EL (cell line): ENCODE measurements at places on chromosomes 5 and 9.

DNA sequence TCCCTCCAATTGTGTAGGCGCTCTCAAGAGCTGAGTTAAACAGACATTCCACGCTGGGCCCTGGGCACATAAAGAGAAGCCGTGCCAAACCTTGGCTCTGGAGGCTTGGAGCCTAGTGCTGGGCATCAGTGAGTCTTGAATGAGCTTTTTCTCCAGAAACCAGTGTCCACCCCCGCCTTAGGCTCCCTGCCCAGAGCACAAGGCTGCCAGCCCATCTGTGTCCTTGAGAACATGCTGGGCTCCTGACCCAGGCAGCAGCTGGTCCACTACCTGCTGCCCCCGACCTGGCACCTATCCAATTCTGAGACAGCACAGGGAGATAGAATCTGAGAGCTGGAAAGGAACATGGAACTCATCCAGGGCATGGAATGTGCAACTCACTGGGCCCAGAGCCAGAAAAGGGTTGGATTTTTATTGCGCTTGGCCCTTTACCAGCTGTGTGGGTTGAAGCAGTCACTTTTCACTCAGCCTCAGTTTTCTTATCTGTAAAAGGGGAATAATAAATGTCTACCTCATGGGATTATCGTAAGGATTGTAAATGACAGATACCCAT, 92.4 kb upstream of the CPLX2 start:
- DNase-seq, result peak; percentile 21

DNA sequence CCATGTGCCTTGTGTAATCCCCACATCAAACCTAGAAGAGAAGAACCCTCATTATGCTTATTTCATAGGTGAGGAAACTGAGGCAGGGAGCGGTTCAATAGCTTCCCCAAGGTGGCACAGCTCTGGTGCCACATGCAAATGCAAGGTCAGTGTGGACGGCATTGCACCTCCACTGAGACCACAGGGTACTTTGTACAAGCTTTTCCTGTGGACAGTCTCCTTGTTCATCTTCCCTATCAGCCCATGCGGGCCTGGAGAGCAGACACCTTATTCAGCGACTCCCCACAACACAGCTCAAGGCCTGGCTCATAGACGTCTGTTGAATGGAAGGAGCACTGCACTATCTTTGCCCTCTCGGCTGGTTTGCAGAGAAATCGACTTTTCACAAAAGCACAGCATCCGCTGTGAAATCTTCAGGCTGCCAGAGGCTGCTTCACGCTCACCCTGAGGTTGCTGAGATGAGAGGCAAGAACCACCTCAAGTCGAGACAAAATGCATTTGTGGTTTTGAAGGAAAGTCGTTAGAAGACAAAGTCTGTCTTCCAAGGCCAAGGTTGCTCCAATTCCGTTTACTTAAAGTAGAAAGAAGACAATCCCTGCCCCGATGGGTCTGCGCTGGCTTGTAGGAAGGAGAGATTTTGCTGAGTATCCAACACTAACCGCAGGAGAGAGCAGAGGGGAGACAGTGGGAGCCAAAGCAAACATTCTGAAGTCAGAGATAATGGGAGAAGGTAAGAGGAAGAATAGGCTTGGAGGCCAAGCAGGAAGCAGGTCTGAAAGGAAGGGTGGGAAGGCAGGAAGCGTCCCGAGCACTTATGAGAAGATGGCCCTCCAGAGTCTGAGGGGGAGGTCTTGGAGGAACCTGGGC, 34.2 kb upstream of the STRBP start:
- DNase-seq, result no peak

DNA sequence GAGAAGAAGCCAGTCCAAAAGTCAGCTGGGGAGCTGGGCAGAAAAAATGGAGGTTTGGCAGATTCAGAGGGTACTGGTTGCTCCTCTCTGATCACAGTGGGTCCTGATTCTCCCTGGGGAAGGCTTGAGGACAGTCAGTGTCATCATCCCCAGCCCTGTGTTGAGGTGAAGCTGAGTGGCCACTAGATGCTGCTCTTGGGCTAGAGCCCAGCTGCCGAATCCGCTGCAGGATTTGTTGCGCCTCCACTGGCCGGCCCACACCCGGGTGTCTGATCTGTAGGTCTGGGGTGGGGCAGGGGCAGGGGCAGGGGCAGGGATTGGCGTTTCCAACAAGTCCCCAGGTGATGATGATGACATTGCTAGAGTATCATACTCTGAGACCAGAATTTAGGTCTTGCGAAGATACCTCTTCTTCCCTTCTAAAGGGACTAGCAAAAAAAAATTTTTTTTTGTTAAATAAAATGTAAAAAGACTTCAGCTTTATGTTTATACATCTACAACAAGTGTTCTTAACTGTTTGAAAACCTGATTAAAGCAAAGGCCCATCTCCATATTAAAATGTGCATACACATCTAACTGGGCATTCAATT, 106.8 kb downstream of the PDE6A start:
- peak; percentile 67 for DNase-seq

DNA sequence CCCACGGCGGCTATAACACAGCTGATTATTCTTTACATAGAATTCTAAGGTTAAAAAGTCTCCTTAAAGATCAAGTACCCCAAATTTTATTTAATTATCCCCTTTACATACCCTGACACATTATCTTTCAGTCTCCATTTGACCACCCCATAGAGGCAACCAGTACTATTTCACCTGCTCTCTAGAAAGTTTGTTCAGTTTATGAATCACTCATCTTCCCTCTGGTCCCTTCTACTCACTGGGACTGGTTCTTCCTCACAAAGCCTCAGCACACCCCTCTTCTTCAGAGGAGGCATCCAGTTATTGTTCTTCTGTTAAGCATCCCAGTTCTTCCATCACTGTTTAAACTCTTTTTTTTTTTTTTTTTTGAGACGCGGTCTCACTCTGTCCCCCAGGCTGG, 42.8 kb downstream of the PPP1R2B start:
- DNase-seq, result no peak

- no peak for DNase-seq
Observed at GRCh38 chr9:133119103-133119845, 1.8 kb downstream of the RALGDS start.

DNA sequence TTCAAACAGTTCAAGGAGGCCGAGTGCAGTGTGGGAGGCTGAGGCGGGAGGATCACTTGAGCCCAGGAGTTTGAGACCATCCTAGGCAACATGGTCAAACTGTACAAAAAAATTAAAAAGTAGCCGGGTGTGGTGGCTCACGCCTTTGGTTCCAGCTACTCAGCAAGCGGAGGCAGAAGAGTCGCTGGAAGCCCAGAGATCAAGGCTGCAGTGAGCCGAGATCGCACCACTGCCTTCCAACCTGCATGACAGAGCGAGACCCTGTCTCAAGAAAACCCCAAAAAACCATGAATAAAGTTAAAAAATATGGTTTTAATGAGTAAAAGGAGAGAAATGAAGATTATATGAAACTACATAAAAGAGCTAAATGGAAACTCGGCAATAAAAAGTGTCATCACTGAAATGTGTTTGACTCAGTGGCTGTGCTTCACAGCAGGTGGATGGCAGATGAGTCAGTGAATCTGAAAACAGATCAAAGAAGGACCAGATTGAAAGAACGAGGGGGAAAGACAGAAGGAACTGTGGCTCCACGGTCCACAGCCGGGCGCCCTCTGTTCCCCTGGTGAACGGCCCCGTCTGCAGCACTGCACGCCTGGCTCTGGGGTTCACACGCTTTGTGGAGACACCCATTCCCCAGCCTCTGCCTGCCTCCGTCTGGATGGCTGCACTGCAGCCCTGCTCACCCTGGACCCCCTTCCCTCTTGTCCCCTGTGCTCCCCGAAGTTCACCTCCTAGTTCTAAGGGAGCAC, 25.1 kb downstream of the EXD3 start:
- DNase-seq, result no peak

DNA sequence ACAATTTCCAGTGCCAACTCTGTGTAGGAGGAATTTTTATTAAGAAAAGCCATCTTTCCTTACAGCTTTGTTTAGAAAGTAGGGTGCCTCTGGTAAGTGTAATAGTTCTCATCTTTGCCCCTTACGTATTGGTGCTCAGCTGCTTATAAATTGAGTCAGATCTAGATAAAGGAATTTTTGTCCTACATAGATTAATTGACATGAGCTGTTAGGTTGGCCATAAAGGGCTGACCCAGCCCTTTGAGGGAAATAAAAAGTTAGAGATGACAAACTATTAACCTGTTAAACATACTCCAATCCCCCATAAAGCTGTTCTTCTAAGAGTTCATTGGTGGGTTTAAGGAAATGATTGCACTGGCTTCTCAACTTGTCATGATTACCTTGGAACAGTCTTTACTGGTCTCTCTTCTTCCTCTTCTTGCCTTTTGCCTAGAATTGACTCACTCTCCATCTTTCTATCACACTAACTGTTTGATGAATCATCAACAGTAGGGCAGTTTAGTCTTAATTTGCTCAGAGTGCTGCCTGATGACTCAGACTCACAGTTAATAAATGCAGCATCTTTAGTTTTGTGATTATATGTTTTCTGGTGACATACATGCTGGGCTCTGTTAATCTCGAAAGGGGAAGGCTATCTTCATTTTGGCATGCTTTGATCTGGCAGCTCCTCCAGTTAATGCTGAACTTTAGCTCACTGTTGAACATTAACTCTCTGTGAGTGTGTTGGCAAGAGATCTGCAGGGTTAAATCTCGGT, 51.7 kb downstream of the ARHGAP26 start:
- peak; percentile 89 for DNase-seq

GRCh38 chr9:70412832-70413463, 1.5 kb downstream of the KLF9 start:
- DNase-seq, result peak; percentile 81

- no peak for DNase-seq
Observed at GRCh38 chr9:7862170-7862569, 62.6 kb upstream of the DMAC1 start.

GRCh38 chr9:121651295-121652020, at the start of gene DAB2IP:
Gene DAB2IP, plus strand, starts transcription at chr9:121651634. Its CDS starts 142 bp downstream, at chr9:121651776.
- DNase-seq, result peak; percentile 52

GRCh38 chr5:83711982-83712601, 8.6 kb downstream of the HAPLN1 start:
- peak; percentile 36 for DNase-seq

GRCh38 chr5:1545805-1546355, 22.1 kb upstream of the LPCAT1 start:
- DNase-seq, result no peak

GRCh38 chr9:22389271-22389670, 57.4 kb upstream of the DMRTA1 start:
- DNase-seq, result no peak

GRCh38 chr9:123109540-123110279, 76.2 kb downstream of the GPR21 start:
- no peak for DNase-seq

DNA sequence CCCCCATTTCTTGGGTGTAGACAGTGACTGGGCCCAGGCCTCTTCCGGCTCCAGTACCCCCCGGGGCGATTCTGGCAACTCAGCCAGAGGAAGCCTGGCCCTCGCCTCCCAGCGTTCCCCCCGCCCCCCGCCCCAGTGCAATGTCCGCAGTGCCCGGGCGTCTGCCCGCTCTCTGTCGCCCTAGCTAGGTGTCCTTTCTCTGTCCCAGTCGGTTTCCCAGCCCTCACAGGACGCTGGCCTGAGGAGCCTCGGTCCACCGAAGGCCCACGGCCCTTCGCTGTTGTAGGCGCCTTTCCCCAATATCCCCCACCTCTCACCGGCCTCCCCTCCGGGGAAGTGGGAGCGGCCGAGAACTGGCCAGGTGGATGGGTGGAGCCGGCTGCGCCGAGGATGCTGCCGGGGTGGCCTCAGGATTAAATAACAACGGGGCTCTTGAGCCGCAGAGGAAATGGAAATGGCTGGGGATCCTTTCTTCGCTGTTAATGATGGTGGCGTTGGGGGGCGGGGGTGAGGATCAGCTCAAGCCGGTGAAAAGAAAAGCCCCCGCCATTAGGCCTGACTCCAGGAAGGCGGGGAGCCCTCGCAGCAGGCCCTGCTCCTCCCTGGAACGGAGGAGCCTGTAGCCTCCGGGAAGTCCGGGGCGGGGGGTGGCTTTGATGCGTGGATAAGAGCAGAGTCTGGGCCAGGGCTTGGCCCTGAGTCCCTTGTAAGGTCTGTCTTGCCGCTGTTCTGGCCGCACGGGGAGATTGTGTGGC, 1.1 kb upstream of the SPRY4 start:
- peak; percentile 91 for DNase-seq

- no peak for DNase-seq
Observed at GRCh38 chr9:116360989-116361388, 207.4 kb downstream of the PAPPA start.

- no peak for DNase-seq
Observed at GRCh38 chr5:94503677-94504076, 114.7 kb downstream of the KIAA0825 start.

DNA sequence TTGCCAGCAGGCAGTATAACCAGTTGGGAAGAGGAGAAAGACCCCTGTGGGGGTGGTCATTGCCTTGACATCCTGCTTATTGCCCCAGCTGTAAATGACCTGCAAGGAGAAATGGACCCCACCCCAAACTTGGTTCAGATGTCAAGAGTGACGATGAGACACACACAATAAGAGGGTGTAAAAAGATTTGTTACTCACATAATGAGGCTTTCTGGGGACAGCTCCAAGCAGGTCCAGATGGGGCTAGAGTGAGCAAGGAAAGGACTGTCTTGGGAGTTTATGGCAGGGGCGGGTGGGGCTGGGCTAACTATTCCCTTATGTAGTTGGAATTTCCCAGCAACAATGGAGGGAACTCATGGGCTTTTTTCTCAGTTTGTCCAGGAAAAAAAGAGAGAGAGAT, 24.1 kb downstream of the ZNF484 start:
- no peak for DNase-seq

DNA sequence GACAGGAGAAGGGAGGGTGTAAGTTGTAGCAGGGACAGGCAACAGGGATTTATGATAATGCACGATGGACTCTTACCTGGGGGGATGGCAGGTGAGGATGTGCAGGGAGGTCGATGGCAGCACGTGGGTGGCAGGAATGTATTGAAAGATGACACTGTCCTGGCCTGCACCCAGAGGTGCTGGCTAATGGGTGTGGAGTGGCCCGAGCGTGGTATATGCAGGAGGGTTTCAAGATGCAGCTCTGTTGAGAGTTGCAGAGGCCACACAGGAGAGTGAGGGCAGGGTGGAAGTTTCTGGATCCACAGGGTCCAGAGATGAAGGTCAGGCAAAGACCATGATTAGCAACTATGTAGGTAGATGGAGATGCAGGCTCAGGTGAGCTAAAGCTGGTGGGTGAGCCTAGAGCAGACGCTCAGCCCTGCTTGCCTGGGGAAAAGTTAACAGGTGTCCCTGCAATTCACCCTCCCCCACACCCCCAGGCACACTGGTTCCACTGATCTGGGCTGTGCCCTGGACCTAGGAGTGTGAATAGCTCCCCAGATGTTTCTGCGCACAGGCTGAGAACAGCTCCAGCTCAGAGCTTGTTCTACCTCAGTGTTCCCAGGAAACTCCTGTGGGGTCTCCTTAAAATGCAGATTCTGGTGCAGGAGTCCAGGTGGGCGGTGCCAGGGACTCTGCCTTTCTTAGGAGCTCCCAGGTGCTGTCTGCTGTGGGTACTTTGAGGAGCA, 21.5 kb upstream of the S1PR3 start:
- no peak for DNase-seq

GRCh38 chr5:88870285-88870684, 12.7 kb downstream of the MEF2C start:
- no peak for DNase-seq

DNA sequence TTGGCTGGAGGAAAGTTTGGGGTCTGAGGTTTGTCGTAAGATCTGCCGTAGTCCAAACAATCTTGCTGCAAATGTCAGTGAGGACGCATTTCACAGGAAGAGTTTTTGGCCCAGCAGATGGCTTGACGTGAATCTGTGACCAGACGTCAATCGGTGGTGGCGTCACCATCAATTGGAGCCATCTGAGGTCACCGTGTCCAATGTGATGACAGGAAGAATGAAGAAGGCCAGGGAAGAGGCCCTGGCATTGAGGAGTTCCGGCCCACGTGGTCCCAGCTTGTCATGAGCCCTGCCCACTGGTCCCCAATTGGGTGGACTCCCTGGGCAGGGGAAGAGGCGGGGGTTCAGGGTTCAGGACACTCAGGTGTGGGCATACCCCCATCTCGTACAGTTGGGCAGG, 79.9 kb downstream of the OLFM1 start:
- DNase-seq, result no peak
